Left kidney (tissue), 8 donors: ENCODE measurements at places on chromosomes 16 and 17. TPM values are rescaled to one million over a fixed set of nuclear protein-coding genes. Genes with fewer than 3 reads are reported as not detected.

Gene ICAM2
- 23.1 TPM for polyA plus RNA-seq

Gene TLCD2
- polyA plus RNA-seq = 6.7 TPM

Gene MMP28
- polyA plus RNA-seq = 1.2 TPM

Gene SLC38A8
- polyA plus RNA-seq = not detected

Gene RAI1
- 25.9 TPM for polyA plus RNA-seq

Gene ALOXE3
- not detected for polyA plus RNA-seq

Gene CACNG4
- 3.5 TPM for polyA plus RNA-seq

Gene EEF2K
- polyA plus RNA-seq = 13.2 TPM

Gene HBA2
- polyA plus RNA-seq = 570 TPM

Gene KRTAP4-1
- not detected for polyA plus RNA-seq

DNA sequence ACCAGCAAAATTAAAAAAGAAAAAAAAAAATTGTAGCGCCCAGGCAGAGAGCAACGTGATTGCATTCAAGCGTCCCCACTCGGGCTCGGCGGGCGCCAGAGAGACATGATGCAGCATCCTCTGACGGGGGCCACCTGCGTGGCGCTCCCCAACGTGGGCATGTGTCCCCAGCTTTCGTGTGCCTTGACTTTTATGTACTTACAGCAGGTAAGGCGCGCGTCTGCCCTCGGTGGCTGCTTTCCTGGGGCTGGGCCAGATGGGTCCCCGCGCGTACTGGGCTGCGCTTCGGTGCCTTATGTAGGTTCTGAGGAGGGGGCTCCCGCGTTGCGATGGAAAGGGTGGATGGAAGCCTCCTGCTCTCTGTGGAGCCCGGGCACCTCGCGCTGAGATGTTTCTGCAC lies 28.4 kb upstream of the RBFOX1 start:
- DNase-seq = no peak

DNA sequence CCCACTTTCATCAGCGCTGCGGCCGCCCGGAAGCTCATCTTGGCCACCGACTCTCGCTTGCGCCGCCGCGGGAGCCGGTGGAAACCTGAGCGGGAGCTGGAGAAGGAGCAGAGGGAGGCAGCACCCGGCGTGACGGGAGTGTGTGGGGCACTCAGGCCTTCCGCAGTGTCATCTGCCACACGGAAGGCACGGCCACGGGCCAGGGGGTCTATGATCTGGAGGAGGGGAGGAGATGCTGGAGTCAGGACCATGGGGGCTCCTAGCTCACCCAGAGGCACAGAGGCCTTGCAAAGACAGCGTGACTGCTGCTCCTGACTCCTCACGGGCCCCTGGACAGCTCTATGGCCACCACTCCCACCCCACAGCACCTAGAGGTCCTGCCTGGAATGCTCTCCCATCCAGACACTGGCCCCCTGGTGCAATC lies 9.4 kb downstream of the SNRNP25 start:
- DNase-seq = no peak

- peak; percentile 75 for DNase-seq
These were observed 72.7 kb downstream of the ABCC1 start for GRCh38 chr16:16021988-16022682.

- DNase-seq = no peak
These were observed 492.2 kb downstream of the CDH11 start for GRCh38 chr16:64629622-64630021.

GRCh38 chr16:525520-526180 lies 1.9 kb upstream of the CAPN15 start:
- no peak for DNase-seq

- no peak for DNase-seq
These were observed 7.4 kb downstream of the FAM171A2 start for GRCh38 chr17:44356241-44356640.

- no peak for DNase-seq
These were observed 757 bp downstream of the ORMDL3 start for GRCh38 chr17:39926588-39927100.

DNA sequence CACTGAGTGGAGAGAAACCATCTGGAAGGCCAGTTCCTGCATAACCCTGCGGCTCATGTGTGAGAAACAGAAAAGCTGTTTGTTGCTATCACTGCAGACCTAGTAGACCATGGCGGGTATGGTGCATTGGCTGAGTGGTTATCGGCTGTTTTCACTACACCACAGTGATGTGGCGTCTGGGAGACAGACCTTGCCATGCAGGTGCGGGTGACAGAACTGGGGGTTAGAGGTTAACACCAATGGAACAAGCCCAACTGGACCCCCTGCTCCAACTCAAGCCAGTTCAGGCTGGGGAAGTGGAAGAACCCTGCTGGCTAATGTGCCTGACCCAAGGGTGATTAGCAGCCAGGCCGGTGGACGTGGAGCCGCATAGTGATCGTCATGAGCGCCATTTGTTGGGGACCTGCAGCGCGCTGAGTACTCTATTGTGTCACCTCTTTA lies 91.9 kb downstream of the IRF8 start:
- no peak for DNase-seq

DNA sequence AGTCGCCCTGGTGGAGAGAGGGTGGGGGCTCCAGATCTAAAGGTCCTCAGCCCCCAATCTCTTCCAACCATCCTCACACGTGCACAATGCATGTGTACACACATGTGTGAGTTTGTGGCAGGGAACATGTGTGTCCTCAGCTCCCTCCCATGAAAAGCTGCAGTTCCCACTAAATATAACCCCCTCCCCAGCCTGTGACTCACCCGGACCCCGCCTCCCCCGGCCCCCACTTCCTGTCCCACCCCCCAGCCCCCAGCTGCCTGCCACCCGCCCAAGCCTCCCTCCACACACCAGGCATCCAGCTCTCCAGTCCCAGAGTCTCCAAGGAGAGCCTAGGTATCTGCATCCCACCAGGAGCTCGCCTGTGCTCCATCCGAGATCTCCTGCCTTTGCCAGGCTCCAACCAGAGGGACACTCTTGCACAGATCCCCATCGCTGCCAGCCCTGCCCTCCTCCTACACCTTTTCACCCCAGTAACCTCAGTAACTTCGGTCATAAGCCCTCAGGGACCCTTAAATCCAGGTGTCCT lies 3.9 kb downstream of the DLG4 start:
- no peak for DNase-seq

GRCh38 chr16:19112099-19112407 lies 1.7 kb upstream of the ITPRIPL2 start:
- no peak for DNase-seq

- DNase-seq = no peak
These were observed 439.5 kb downstream of the WWOX start for GRCh38 chr16:78538919-78539318.

GRCh38 chr16:55040366-55041086 lies 109.9 kb downstream of the IRX5 start:
- DNase-seq = no peak

- no peak for DNase-seq
These were observed 10.0 kb upstream of the PHLPP2 start for GRCh38 chr16:71734511-71734910.

DNA sequence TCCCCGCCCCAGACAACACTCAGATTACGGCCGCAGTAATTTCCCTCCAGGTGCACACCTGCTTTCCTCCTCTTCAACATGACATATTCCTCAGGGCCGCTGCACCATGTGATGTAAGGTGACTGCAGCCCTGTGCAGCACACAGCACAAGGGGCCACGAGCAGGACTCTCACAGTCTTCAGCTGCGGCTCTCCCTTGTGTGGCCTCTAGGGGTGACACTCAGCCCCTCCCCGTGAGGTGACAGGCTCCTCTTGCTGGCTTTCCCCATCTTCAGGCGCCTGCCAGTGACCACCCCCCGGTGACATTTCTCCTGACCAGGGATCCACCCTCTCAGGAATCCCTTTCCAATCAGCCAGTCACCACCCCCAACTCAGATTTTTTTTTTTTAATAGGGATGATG lies 31.3 kb upstream of the ABCC3 start:
- no peak for DNase-seq

DNA sequence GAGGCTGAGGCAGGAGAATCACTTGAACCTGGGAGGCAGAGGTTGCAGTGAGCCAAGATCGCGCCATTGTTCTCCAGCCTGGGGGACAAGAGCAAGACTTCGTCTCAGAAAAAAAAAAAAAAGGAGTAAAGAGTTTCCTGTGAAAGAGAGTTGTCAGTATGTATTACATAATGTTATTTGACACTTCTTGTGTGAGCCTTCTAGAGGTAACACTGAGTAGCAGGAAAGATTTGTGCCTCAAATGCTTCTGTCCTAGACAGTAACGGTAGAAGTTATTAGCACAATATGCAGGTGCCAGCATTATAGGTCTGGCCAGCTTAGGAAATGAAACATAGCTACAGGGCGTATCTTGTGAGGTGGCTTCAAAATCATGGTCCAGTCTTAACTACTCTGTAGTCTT lies 6.2 kb downstream of the RPS6KB1 start:
- DNase-seq = no peak

DNA sequence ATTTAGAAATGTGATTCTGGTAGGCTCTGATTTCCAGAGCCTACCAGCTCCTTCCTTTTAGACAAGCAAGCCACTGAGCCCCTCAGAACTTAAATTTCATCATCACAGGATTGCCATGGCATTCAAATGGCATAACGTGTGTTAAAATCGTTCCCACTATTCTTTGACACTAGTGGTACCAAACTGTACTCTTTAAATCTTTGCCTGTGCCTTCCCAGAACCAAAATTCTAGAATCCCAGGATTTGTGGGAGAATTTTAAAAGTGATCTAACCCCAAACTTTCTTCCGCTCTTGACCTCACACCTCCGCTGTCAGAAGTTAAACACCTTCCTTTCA lies 287 bp upstream of the INTS2 start:
- DNase-seq = no peak

DNA sequence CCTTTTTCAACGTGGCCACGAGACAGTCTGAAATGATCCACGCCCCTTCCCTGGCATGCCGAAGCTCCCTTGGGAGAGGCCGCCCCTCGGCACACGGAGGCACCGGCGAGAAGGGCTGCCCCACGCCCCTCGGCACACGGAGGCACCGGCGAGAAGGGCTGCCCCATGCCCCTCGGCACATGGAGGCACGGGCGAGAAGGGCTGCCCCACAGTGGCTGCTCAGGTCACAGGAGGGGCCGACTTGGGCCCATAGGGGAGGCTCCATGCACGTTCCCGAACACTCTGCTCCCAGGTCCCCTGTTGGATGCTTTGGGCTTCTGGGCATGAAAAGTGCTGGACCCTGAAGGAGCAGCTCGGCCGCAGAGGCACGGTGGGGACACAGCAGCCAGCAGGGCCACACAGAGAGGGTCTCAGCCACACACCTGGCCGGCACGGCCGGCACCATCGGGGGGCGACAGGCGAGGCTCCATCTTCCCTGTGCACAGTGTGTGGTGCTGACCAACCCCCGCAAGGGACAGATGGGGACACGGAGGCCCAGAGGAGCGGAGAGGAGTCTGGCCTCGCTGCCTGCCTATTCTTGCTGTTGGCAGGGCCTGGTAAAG lies 42.8 kb downstream of the CBFA2T3 start:
- no peak for DNase-seq

- DNase-seq = peak; percentile 72
These were observed 23.9 kb downstream of the ZNF778 start for GRCh38 chr16:89241187-89242007.

GRCh38 chr17:66570447-66571195 lies 264.3 kb upstream of the CACNG5 start:
- DNase-seq = no peak

- DNase-seq = no peak
These were observed 5.4 kb downstream of the GSE1 start for GRCh38 chr16:85618521-85618920.

DNA sequence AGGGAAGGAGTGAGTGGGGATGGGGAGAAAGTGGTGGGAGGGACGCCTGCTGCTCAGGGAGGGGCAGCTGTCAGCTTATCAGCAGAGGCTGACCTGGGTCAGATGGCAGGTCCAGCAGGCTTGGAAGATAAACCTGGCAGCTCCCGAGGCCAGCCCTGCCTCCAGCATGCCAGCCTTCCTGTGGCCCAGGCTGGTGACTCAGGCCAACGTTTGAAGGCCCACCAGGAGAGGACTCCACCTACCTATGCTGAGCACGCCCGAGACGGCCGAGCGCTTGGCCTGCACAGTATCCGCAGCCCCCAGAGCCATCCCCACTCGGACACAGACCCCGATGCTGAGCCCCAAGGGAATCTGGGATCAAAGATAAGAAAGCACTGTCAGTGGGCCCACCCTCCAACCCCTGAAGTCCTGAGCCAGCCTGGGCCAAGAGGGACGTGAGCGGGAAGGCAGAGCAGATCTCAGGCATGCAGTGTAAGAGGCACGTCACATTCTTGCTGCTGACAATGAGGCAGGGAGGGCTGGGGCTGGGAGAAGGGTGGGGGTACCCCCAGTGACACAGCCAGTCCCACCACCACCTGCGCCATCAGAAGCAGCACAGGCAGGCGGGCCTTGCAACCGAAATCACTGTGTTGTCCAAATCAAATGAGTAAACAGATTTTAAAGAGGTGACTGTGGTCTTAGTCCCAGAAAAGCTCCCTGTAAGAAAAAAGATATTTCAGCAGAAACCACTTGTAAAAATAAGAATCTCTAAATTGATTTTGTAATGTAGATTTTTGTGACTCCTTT lies 12.4 kb downstream of the SLC47A2 start:
- DNase-seq = no peak
